Activated naive CD4-positive, alpha-beta T cell treated with Interleukin-2 at 50 U/mL for 16 hours (primary cell): ENCODE measurements at places on chromosomes 4 and X.

DNA sequence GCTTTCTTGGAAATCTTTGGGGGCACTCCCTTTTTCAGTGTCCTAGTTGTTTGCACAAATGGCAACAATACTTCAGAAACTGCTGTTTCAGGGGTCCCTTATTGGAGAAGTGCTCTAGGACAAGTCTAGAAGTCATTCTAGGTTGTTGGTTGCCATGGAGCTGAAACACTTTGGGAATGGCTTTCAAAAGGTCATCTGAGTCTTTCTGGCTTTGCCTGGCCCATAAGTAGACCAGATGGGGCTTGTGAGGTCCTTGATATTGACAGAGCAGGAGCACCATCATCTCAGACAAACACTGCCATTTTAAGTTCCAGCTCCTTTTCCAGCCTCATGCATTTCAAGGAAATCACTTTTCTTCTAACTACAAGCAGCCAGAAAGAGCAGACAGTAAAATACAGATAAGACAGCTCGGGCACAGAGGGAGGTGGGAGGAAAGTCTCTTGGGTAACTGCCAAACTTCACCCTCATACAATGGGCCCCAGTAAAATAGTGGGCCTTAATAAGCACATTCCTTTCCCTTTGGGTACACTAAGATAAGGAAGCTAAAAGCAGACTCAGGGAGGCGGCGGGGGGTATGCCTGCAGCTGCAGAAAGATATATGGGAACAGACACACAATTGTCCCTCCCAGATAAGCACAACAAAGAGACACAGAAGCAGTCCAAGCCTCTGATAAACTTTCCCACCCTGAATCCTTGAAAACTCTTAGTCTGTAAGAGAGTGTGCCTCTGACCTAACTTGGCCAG lies 8.5 kb upstream of the NXF3 start:
- DNase-seq, result no peak

GRCh38 chr4:80225595-80225994 lies 28.3 kb downstream of the PRDM8 start:
- no peak for DNase-seq

- DNase-seq, result no peak
Observed at GRCh38 chr4:187469627-187470026, 525.9 kb upstream of the ZFP42 start.

DNA sequence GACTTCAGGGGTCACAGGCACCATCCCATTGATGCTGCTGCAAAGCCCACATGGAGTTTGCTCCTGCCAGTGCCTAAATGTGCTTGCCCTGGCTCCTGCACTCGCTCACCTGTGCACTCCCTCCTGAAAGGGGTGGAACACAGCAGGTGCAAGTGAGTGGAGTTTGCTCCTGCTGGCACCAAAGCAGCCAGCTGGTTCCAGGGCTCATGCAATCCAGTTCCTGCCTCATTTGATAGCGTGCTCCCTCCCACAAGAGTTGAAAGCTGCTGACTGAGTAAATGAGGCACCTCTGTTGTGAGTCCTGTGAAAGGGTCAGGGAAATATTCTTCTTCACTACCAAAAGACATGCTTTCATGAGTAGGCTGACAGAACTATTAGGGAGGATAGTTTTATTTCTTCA lies 30.5 kb downstream of the CXCL8 start:
- no peak for DNase-seq

DNA sequence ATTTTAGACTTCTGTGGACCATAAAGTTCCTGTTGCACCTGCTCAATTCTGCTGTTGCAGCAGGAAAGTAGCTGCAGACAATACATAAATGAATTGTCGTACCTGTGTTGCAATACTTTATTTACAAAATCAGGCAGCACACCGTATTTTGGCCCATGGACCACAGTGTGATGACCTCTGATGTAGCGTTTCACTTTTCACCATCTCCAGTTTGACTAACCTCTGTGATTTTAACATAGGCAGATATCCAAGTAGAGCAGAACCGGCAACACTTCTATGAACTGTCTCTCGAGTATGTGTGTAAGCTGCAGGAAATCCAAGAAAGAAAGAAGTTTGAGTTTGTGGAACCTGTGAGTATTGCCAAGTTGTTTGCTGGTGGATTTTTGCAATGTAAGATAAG lies 132.7 kb downstream of the ARHGAP10 start:
- no peak for DNase-seq

- DNase-seq, result no peak
Observed at GRCh38 chr4:155510771-155511170, 134.0 kb upstream of the MAP9 start.

DNA sequence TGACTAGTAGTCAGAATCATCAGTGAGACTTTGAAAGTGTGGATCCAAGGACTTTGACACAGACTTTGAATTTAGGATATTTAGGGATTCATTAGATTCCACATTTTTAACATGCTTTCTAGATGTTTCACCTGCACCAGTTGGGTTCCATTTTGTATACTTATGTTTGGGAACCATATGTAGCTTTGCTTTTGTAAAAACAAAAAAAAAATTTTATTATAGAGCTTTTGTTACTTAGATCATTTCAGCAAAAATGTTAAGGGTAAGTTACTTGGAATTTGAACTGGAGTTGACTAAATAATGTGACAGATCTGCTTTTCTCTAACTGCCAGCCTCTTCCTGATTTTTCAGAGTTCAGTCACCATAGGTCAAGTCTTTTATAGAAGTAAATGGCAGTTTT lies 14.6 kb downstream of the PDLIM5 start:
- DNase-seq, result no peak

DNA sequence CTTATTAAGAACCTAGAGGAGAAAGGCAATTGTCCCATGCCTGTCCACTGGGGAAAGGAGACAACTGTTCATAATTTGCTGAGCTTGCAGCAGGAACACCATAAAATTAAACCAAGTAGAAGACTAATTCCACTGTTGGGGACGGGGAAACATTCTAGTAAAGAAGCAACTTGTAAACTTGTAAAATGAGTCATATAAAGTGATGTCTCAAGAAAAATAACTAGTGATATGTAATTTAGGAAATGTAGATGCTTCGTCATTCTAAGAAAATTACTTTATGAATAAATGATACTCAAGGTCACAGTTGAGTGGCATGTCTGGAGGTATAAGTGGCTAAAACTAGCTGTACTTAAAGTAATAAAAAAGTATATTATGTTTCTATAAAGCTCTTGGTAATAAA lies 121.2 kb upstream of the MID1 start:
- DNase-seq, result no peak

- DNase-seq, result no peak
Observed at GRCh38 chrX:17397074-17397473, 22.1 kb downstream of the NHS start.

- DNase-seq, result no peak
Observed at GRCh38 chrX:84335121-84335520, 147.1 kb upstream of the RPS6KA6 start.

GRCh38 chr4:145887241-145887991 lies 51.2 kb downstream of the ZNF827 start:
- DNase-seq, result no peak

DNA sequence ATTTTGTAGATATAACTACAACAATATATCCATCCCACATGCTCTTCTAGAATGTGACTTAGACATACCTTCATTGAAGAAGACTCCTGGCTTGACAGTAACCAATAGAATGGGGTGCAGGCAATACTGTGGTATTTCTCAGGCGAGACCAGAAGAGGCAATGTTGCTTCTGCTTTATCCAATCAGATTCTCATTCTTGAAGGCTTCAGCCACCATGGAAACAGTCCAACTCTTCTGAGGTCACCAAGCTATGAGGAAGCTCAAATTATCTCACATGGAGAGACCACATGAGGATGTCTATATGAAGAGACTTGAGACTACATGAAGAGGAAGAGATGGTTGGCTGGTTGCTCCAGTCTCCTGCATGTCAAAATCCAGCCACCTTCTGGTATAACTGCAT lies 469.9 kb downstream of the PCDH10 start:
- DNase-seq, result no peak

- no peak for DNase-seq
Observed at GRCh38 chrX:136016881-136017280, 31.6 kb downstream of the SLC9A6 start.

DNA sequence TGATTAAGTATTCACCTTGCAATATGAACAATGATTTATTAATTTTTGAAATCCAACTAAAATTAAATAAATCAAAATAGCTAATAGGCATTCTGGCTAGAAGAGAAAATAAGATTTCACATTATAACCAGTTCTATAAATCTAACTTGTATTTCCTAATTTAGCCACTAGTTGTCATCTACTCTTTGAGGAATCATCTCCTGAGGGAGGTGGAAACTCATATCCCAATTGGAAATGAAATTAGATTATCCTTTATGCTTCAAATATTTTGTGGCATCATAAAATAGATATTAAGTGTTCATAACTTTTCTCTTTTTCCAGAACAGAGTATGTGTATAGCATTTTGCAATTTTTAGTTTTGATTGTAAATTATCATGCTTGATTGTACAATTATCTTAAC lies 558.5 kb upstream of the DIAPH2 start:
- DNase-seq, result no peak

DNA sequence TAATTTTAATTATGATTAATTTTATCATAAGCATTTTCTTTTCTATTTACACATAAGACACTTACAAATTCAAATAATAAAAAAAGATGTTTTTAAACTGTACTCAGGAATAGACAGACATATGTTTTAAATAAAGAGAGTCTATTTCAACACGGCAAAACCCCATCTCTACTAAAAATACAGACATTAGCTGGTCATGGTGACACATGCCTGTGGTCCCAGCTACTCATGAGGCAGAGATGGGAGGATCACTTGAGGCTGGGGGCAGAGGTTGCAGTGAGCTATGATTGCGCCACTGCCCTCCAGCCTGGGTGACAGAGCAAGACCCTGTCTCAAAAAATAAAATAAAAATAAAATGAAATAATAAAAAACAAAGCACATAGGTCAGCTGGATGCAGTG lies 14.8 kb downstream of the FAM9B start:
- DNase-seq, result no peak

DNA sequence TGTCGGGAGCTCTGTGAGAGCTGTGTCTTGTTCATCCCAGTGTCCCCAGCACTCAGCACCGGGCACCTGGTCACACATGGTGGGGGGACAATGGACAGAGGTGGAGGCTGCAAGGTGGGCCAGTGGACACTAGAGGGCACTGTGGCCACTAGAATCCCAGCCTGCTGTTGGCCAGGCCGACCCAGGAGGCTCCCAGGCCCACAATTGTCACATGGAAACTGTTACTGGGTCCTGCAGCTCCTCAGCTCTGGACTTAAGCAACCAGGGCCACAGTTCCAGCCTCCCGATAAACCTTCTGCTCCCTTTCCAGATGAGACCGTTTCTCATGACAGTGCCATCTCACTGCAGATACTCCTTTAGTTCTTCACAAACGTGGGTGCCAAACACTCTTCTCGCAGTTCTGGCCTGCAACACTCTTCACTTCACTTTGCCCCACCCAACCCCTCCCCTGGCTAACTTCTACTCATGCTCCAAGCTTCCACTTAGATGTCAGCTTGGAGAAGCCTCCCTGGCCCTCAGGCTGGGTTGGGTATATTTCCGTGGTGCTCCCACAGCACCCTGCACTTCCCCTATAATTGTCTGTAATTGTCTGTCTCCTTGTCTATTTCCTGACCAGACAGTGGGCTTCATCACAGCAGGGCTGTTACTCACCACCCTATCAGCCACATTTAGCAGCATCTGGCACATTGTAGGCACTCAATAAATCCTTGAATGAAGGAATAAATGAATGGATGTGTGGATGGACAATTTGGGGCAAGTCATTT lies 3.5 kb upstream of the IQSEC2 start:
- peak; percentile 53 for DNase-seq

DNA sequence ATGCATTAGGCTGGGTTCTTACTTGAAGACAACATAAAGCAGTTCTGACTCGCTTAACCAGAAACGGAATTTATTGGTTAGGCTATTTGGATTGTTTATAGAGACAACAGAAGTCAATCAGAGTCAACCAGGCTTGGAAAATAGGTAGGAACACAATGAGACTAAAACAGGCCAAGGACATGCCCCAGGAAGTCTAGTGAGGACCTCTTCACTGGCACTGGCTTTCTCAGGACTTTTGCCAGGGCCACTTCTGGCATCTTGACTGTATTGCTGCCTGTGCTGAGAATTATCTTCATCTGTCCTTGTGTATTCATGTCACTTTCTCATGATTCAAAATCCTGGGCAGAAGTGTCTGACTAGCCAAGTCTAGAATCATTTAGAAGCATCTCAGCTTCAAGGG lies 19.6 kb downstream of the PGAM4 start:
- no peak for DNase-seq

- DNase-seq, result no peak
Observed at GRCh38 chr4:38681281-38681991, 17.4 kb downstream of the KLF3 start.

DNA sequence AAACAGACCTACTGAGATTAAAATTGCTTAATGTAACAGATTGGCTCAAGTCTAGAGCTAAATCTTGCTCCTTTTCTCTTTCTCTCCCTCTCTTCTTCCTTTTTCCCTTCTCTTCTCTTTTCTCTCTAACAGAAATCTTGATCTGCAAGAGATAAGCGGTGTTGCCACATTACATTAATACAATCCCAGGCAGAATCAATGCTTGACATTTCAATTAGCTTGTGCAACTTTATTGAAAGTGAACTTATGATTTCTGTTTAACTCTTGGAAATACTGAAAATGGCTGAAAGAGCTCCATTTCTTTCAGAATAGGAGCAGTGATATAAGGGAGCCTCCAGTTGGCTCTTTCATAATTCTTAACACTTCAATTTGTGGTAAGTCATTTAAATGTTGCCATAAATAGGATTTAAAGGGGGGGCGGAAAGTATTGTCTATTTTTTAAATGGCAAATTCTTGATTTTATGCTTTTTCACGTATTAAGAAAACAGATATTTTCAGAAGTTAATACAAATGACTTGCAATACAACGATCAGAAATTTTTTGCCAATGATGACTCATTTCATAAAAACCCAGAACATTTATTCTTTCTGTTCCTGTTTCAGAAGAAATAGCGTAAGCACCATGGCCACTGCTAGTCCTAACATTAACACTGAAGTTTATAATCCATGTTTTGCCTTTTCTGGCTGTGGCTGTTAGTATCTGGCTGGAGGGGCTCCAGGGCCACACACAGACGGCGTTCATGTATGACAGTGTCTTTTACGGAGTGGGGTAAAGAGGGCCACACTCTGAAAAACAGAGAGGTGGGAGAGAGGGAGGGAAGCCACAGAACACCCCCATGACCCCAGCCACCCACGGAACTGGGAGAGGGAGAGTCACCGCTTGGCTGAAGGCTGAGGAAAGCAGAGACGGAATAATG lies 115.7 kb upstream of the FAT1 start:
- DNase-seq, result no peak

DNA sequence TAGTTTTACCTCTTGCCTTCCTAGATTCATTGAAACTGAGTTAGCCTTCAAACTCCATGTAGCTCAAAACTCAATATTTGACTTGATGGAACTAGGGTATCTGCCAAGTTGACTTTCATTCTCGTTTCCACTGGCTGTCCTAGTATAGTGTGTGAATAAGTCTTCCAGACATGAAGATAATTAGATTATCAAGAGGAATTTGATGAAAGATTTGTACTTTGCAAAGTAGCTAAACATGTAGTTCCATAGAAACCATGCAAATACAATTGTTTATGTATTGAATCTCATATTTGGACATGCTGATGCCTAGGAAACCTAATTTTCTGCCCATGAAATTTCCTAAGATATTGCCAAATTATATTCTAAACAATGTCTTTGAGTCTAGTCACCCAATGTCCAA lies 297.5 kb downstream of the ARHGAP24 start:
- DNase-seq, result no peak
